ENCODE measurements at places on chromosomes 11 and 22.

- no peak for DNase-seq
Measured at GRCh38 chr11:68168694-68169093, 44.4 kb downstream of the KMT5B start.

DNA sequence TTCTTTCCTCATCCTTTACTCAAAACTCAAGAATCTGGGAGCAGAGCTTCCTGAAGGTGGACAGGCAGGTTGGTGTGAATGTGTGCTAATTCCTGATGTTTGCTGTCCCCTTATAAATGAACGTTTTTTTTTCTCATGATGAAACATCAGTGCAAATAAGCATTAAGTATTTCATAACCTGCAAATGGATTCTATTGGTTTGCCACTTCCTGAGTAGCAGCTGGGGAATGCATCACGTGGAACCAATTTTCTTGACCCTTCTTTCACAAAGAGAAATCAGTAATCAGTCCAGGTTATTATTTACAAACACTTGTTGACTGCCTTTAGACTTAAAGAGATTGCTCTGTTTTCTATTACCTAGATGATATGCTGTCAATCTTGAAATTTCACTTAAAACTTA lies 40.1 kb upstream of the SCN3B start:
- no peak for DNase-seq

DNA sequence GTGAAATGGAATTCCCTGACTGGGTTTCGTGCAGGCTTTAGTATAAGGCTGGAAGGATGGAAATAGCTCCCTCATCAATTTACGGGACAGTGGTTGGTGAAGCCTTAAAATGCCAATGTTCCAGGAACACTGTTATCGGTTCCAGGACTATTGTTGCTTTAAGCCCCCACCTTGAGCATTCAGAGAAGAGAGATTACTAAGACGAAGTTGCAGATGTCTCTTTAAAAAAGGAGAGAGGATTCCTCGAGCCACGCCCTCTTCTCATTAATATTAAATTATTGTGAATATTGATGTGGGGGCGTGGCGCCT lies 195 bp upstream of the CREB3L1 start:
- DNase-seq, result no peak

- no peak for DNase-seq
Measured at GRCh38 chr11:101862391-101863233, 52.2 kb upstream of the CEP126 start.

DNA sequence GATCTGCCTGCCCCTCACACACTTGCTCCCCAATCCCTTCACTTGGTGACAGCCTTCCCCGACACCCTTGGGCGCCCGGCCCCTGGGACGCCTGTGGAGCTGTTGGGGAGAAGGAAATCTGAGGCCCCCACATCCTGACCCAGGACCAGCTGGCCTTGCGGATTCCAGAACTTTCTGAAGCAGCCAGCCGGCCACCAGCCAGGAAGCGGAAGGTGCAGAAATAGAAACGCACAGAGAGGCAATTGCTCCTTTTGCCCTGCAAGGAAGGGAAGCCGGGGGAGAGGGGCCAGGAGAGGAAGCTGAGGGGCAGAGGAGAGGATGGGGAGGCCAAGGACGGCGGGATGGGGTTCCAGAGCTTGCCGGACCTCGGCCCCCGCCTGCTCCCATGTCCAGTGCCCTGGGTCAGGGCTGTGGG lies 66.7 kb upstream of the LINC01488 start:
- no peak for DNase-seq

- DNase-seq, result no peak
Measured at GRCh38 chr11:108859510-108859909, 194.6 kb downstream of the DDX10 start.

GRCh38 chr22:34851918-34852662 lies 213.9 kb upstream of the ISX start:
- DNase-seq, result no peak

DNA sequence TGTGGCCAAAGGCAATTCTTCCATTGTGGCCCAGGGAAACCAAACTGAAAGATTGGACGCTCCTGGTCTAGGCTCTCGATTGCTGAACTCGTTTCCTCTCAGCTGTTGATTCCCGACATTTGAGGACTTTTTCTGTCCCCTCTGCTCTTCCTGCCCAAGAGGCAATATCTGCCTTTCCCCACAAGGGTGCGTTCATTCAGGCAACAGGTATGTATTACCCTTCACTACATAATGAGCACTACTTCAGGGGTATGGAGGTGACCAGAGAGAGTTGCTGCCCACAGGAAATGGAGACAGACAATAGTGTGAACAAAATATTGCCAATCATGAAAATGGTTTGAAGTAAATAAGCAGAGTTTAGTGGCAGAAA lies 8.2 kb downstream of the PTH start:
- DNase-seq, result no peak

All from NCI-H1048 (cell line).